Fibroblast of skin of right biceps (primary cell): ENCODE measurements at places on chromosomes 11 and 22.

- DNase-seq: no peak
Measured at GRCh38 chr11:27551127-27551526, 44.6 kb upstream of the LIN7C start.

DNA sequence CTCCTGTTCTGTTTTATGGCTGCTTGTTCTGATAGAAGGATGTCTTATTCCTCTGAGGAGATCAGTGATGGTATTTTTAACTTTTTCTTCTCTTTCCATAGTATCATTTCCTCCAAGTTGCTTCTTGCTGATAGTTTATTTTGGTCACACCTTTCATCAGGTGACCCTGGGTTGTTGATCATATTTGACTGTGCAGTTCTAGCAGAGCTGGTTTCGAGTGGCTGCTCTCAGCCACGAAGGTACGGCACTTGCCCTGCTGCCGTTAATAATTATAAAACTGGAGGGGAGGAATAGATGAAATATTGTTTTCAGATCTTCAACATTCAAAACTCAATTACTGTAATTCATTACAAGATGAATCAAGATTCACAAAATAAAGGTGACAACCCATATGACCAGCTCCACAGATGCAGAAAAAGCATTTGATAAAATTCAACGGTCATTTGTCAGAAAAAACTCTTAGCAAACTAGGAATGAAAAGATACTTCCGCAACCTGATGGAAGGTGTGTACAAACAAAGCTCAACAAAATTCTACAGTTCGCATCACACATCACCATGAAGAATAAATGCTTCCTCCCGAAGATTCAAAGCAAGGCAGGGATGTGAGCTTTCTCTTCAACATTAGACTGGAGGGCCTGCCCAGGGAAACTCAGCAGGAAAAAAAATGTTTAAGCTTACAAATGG lies 59.2 kb upstream of the RTL6 start:
- DNase-seq: no peak

- no peak for DNase-seq
Measured at GRCh38 chr11:46513934-46514342, 79.9 kb downstream of the AMBRA1 start.

DNA sequence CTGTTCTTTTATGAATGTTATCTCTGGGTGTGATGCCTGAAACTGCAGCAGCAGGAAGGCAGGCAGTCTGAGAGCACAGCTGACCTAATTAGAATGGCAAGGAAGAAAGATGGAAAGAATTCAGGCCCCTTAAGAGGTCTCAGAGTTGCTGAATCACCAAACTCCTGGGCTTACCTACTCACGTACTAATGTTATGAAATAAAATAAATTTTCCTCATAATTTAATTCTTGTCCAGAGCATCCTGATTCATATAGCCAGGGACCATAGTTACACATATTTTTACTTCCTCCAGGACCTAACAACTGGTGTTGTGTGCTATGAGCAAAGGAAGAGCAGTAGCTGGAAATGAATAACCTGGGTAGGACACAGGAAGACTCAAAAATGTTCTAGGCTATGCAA lies 41.9 kb downstream of the SNX19 start:
- DNase-seq: peak; percentile 11

DNA sequence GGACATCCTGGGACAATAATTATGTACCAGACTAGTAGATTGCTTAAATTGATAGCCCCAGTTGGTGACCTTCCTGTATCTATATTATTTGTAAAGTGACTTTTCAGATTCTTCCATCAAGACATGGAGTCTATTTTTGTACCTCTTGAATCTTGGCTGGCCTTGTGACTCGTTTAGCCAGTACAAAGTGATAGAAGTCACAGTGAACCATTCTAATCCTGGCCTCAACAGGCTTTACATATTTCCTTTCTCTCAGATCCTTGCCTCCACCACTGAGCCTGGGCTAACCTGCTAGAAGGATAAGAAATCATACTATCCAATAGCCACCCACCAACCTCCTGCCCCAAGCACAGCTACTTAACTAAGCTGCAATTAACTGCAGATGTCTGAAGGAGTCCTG lies 37.5 kb upstream of the SLC6A5 start:
- DNase-seq: no peak

GRCh38 chr22:41078931-41079330 lies 13.5 kb upstream of the EP300 start:
- no peak for DNase-seq

- DNase-seq: no peak
Measured at GRCh38 chr22:50141891-50142363, 28.6 kb upstream of the PANX2 start.

- no peak for DNase-seq
Measured at GRCh38 chr22:29308148-29308790, 1.8 kb downstream of the GAS2L1 start.

GRCh38 chr22:37996079-37996478 lies 11.7 kb upstream of the SOX10 start:
- no peak for DNase-seq

DNA sequence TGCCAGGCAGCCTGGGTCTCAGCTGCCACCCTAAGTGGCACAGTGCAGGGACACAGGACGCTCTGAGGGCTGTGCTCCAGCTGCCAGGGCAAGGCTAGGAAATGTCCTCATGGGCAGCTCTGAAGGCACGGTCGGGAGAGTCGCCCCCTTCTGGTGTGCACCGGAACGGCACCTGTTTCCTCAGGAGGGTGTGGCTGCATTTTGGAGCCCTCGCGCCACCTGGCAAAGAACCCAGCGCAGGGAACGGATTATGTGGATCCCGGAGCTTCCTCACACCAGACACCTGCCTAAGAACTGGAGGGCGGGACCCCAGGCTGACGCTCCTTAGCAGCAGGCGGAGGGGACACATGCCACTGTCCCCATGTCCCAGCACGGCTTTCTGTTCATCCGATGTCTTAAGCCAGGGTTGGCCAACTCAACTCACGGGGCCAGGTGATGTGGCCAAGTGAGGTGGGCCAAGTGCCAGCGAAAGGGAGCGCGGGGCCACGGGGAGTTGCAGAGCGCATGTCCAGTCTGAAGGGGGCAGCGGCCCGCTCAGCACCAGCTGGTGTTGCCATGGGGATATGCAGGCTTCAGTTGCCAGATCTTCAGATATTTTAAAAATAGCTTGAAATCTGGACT lies 5.1 kb upstream of the SLC22A8 start:
- DNase-seq: no peak

DNA sequence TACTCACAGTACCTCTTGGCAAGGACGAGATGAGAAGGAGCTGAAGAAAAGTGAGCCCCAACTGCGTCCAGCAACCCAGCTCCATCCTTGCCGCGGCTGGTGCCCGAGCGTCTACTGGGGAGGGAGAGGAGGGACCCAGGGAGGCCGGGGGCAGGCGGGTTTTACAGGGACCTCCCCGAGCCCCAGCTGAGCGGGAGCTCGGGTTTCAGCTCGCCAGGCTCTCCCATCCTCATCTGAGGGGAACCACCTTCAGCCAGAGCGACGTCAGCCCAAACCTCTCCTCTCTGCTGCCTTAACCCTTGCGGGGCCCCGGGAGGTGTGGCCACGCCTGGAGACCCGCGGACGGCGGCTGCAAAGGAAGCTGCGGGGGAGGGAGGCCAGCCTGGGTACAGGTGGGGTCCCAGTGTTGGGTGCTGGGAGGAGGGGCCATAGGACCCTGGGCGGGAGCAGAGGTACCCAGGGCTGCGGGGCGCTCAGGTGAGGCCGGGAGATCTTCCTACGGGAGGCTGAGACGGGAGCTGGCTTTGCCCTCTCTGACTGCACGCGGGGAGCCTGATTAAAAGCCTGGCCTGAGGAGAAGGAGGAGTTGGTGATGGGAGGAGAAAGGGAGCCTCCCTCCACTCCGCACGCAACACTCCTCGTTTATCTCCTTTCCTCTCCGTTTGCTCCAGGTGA lies at the start of gene PAMR1:
Gene PAMR1, minus strand, starts transcription at position 116 of the 675 bp plus-strand sequence. Its CDS starts 31 bp downstream, at position 85.
- peak; percentile 81 for DNase-seq

- peak; percentile 14 for DNase-seq
Measured at GRCh38 chr22:42399315-42400271, 32.6 kb downstream of the NFAM1 start.

GRCh38 chr22:19902245-19902715 lies 39.3 kb upstream of the COMT start:
- no peak for DNase-seq

- DNase-seq: no peak
Measured at GRCh38 chr11:33695051-33695566, 5.5 kb downstream of the C11orf91 start.

DNA sequence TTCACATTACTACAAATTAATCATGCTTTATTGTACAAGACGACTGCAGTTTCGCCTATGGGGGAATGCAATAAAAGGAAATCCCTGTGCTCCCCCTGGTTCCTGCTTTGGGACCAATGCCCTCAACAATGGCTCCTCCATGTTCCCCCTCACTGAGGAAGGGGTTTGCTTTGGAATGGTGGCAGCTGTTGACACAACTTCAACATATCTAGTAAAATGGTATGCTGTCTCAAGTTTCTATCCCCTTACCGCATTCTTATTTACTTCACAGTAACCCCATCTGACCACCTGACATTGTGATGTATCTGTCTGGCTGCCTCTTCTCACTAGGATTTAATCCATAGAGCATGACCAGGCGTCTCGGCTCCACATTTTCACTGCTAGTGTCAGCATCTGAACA lies 48.8 kb downstream of the PIWIL3 start:
- DNase-seq: no peak

DNA sequence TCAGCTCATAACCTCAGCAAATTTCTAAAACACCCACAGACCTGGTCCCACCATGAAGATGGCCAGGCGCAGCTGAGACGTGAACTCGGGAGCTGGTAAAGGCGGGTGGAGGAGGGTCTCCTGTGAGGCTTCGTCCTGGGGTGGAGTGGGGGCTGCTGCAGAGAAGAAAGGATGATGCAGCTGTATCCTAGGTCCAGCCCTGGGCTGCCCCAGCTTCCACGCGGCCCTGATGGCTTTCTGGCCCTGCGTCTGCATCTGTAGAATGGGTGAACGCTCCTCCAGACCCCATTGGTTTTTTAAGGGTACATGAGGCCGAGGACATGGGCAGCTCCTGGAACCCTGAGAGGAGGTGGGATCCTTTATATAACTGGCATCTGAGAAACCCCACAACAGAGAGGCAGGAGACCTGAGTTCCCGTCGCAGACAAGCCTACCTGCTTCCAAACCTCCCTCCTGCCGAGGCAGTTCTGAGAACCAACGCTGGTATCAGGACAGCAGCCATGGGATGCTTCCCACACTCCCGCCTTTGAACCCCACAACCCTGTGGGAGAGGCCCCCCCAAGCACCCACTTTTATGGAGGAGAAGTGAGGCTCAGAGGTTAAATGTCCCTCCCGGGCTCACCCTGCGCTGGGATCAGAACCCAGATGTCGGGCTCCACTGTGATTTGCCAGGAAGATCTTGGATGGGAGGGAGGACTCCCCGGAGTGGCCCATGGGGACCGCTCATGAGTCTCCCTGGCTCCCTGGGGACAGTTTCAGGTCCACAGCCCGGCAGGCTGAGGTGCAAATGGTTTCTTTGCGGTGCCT lies 55.2 kb upstream of the FGF3 start:
- no peak for DNase-seq

- peak; percentile 71 for DNase-seq
Measured at GRCh38 chr11:67351275-67352005, 1.9 kb downstream of the POLD4 start.

DNA sequence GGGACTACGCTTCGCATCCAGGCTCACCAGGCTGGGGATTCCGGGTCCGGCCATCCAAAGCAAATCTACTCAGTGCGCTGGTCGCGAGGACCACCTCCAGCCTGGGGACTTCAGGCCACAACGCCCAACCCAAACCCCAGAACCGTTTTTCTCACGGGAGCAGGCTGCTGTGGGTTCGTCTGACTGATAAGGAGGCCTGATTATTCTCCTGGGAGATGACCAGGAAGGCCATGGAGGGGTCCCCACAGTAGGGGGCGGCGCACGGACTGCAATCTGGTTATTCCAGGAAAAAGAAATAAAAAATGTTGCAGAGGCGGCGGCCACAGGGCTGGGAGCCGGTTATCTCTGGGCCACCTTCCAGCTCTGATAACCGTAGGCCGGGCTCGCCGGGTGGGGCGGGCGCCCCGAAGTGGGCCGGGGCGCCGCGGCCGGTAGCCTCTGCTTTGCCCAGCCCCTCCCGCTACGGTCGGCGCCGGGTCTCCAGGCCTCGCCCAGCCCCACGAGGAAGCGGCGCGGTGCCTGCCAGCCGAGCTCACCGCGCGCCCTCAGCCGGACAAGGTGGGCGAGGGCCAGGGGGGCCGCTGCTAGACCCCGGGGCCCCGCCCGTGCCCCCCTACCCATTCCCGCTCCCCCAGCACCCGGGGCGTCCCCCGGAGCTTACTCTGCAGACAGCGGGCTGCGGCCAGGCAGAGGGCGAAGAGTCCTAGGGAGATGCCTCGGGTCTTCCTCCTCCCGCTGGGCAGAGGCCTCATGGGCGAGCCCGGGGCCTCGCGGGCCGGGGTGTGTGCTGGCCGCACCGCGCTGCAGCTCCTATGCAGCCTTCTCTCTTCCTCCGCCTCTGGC lies 446 bp downstream of the VSTM5 start:
- DNase-seq: peak; percentile 43

GRCh38 chr11:69841859-69842698 lies 22.9 kb upstream of the FGF3 start:
- peak; percentile 6 for DNase-seq
